ENCODE measurements at places on chromosomes 6 and 20.

DNA sequence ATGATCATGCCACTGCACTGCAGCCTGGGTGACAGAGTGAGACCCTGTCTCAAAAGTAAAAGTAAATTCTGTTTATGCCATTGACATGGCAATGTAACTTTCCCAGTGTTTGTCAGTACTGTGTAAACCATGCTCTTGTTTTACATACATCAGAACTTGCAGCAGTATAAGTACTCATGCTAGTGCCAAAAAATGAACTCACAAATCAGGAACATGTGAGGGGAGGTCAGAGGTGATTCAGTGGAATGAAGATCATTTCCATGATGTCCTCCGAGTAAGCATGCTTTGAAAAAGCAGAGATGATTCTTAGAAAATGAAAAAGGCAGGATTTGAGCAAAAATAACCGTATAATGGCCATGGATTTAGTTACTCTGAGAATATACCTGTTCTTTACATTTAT is 81.9 kb downstream of the ANKS1A start:
- no peak for DNase-seq

DNA sequence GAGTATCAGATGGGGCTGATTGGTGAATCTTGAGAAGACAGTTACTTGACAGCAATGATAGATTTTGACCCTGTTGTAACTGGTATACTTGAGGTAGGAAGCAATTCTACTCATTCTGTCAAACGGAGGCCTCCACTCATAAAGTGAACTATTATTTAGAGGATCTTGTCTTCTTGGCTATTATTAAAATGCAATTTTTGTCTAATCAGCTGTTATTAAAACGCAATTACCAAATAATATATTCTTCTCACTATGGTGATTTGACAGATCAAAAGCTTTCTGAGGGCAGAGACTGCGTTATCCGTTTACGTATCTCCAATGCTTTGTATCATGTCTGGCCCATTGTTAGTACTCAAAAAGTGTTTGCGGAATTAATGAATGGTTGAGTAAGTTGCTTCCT is 120.7 kb downstream of the MACROD2 start:
- no peak for DNase-seq

DNA sequence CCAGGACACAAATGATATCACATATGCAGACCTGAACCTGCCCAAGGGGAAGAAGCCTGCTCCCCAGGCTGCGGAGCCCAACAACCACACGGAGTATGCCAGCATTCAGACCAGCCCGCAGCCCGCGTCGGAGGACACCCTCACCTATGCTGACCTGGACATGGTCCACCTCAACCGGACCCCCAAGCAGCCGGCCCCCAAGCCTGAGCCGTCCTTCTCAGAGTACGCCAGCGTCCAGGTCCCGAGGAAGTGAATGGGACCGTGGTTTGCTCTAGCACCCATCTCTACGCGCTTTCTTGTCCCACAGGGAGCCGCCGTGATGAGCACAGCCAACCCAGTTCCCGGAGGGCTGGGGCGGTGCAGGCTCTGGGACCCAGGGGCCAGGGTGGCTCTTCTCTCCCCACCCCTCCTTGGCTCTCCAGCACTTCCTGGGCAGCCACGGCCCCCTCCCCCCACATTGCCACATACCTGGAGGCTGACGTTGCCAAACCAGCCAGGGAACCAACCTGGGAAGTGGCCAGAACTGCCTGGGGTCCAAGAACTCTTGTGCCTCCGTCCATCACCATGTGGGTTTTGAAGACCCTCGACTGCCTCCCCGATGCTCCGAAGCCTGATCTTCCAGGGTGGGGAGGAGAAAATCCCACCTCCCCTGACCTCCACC is 42.2 kb downstream of the SIRPA start:
- no peak for DNase-seq

DNA sequence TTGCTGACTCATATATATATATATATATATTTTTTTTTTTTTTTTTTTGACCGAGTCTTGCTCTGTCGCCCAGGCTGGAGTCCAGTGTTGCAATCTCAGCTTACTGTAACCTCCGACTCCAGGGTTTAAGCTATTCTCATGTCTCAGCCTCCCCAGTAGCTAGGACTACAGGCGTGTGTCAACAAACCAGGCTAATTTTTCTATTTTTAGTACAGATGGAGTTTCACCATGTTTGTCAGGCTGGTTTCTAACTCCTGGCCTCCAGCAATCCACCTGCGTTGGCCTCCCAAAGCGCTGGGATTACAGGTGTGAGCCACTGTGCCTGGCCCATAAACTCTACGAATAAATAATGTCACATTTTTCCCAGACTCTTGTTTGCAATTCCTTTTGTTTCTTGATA is 4.8 kb downstream of the LRP11 start:
- DNase-seq: no peak

DNA sequence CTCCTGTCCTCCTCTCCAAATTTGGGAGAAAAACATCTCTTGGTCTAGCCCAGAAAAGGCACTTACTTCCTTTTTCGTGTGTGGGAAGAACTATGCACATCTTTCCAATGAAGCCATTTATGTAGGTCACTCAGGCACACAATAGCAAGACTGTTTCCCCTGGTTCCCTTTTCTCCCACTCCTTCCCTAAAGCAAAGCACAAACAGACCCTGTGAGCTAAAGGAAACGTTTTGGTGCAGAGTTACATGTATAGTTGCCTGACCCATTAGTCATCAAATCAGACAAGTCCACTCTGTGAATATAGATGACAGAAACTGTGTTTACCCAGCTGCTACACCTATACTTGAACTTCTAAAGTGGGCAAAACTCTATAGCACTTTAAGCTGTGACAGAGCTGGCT is 474.6 kb downstream of the COL12A1 start:
- DNase-seq: no peak
